ENCODE measurements at places on chromosomes 7 and 10.

DNA sequence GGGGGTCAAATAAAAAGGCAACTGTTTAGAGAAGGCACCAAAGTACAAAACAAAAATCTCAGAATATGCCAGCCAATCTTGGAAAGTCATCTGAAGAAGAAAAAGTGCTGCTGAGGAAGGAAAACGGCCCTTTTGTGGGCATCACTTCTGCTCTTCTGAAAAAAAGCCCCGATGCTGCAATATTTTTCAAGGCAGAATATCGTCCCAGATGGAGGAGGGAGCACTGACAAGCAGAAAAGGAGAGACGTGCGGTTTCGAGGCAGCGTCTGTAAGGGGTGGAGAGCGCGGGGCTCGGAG lies 959 bp upstream of the ATRNL1 start:
- no peak for DNase-seq

DNA sequence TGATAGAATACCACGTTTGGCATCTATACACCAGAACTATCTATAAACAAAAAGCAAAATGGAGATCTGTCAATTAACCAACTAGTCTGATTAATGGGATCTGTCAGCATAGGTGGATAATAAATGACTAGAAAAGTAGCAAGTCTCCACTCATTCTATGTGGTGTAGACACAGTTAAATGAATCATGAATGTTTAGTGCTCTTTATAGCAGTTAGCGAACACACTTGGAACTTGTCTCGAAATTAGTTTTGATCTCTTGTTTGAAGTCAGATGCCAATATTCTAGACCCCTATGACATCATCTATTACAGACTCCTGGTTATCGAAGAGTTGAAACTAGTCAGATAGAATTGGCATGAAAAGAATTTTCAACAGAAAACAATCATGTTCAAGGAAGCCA lies 259.7 kb downstream of the AHR start:
- no peak for DNase-seq

DNA sequence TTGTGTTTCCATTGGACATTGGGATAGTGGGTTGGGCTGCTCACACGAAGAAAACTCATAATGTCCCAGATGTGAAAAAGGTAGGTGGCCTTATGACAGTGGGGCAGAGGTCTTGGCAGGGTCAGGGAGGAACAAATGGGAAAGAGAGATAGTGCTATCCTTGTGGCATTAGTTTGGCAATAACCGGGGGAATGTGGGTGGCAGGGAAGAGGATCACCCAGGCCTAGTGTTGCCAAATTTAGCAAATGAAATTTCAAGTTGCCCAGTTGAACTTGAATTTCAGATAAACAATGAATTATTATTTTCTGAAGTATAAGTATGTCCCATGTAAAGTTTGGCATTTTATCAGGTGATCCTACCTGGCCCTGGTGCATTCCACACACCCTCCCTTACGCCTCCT lies 789 bp downstream of the PDE6C start:
- DNase-seq = no peak

DNA sequence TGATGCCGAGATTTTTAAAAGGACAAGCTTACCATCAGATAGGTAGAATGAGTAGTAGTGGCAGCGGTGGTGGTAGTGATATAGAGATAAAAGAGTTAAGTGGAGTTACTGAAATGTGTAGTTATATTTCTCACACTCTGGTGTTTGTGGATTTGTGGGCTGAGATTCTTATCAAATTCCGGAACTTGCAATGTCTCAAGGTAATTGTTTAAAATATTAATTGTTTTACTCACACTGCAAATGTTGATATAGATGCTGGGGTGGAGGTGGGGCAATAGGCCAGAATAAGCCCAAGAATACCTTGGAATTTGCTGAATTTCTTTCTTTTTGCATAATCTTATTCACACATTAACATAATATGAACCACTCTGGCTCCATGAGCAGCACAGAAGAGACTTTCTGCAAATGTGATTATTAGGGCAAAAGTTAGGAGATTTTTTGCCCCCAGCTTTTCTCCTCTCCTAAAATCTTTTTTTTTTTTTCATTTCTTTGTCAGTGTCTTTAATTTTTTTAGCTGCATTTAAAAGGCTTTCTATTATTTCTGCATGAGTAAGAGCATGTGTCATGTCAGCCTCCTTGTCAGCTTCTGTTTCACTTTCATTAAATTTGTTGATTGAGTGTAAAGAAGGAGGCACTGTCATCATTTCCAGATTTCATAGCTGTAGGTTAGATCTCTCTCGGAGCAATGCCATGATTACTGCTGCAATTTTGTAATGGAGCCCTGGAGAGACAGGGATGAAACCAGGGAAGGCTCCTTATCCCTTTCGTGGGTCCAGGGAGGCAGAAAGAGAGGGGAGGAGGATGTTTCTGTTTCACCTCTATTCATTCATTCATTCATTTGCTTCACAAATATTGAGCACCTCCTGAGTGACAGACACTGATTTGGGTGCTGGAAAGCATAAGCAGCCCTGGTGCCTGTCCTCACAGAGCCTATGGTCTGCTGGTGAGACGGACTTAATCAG lies 13.1 kb upstream of the SGMS1 start:
- DNase-seq = no peak
